ENCODE measurements at places on chromosomes 5 and 9.

- H3K4me3 ChIP-seq = no peak overlapping the region
- H3K27ac ChIP-seq = no peak overlapping the region
- H3K27me3 ChIP-seq = no peaks in the 10 kb centered on the region
- H3K4me1 ChIP-seq = no peaks in the 10 kb centered on the region
- H3K36me3 ChIP-seq = peaks cover 2% of the 10 kb centered on the region
Observed at GRCh38 chr5:9455826-9456434, 89.9 kb downstream of the SEMA5A start.

DNA sequence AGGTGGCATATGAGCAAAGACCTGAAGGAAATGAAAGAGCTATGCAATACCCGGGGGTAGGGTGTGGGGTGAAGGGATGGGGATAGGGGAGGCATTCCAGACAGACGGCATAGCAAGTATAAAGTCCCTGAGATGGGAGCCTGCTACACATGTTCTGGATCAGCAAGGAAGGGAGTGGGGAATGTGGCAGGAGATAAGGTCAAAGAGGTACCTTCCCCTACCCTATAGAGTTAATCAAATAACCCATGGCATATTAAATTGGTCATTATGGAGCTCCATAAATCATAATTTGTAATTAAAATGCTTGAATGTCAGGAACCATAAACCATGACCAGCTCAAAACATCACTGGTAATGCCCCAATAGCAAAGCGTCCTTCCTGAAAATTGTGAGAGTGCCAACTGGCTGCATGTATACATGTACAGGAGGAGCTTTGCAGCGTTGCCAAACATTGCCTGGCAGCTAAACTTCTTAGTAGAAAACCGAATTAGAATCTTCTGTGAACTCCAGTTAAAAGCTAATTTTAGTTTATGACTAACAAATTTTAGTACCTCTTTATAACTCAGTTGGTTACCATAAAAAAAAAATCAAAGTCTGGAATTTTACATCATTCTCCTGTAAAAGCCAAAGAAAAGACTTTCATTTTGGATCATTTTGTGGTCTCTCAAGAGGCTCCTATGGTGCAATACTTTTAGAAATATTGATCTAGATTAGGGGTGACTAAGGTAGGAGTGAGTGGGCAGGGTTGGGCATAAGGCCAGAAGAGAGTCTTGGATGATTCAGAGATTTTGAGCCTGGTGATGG lies 4.7 kb downstream of the DNAI1 start:
- no peaks in the 10 kb centered on the region for H3K4me1 ChIP-seq
- no peak overlapping the region for H3K4me3 ChIP-seq
- no peak for DNase-seq
- no peaks in the 10 kb centered on the region for H3K36me3 ChIP-seq
- H3K27me3 ChIP-seq = no peaks in the 10 kb centered on the region
- H3K27ac ChIP-seq = no peak overlapping the region

- H3K4me1 ChIP-seq = no peaks in the 10 kb centered on the region
- H3K27me3 ChIP-seq = no peaks in the 10 kb centered on the region
- no peaks in the 10 kb centered on the region for H3K36me3 ChIP-seq
- DNase-seq = no peak
- no peak overlapping the region for H3K4me3 ChIP-seq
- H3K27ac ChIP-seq = no peak overlapping the region
Observed at GRCh38 chr5:136793300-136793699, 428.0 kb upstream of the TRPC7 start.

DNA sequence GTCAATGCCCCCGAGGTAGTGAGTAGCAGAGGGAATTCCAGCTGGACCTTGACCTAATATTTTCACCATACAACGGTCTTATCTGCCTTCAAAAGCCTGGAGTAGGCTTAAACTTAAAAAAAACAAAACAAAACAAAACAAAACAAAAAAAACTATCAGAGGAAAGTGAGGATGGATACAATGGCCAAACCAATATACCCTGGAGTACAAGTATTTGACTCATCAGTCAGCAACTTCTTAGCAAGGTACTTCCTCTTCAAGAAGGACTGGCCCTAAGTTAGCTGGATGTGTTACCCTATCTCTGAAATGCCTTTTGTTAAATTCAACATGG lies 160.6 kb upstream of the GNA14 start:
- no peaks in the 10 kb centered on the region for H3K27me3 ChIP-seq
- H3K4me3 ChIP-seq = no peak overlapping the region
- peak; percentile 31 for DNase-seq
- no peaks in the 10 kb centered on the region for H3K36me3 ChIP-seq
- H3K4me1 ChIP-seq = peaks cover 15% of the 10 kb centered on the region

GRCh38 chr9:81597419-81598122 lies 91.8 kb downstream of the TLE1 start:
- H3K4me1 ChIP-seq = peaks cover 2% of the 10 kb centered on the region

DNA sequence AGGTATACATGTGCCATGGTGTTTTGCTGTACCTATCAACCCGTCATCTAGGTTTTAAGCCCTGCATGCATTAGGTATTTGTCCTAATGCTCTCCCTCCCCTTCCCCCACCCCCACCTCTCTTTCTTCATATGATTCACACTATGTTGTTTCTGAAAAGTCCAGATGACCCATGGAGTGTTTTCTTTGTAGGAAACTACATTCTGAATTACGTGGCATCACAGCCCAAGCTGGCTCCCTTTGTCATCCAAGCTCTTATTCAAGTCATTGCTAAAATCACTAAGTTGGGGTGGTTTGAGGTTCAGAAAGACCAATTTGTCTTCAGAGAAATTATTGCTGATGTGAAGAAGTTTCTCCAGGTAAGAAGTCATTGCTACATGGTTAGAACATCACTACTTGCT lies 30.4 kb downstream of the RANBP17 start:
- H3K4me3 ChIP-seq = no peak overlapping the region
- H3K27me3 ChIP-seq = no peaks in the 10 kb centered on the region
- no peak for DNase-seq
- H3K4me1 ChIP-seq = no peaks in the 10 kb centered on the region
- H3K27ac ChIP-seq = no peak overlapping the region
- H3K36me3 ChIP-seq = peaks cover 2% of the 10 kb centered on the region

DNA sequence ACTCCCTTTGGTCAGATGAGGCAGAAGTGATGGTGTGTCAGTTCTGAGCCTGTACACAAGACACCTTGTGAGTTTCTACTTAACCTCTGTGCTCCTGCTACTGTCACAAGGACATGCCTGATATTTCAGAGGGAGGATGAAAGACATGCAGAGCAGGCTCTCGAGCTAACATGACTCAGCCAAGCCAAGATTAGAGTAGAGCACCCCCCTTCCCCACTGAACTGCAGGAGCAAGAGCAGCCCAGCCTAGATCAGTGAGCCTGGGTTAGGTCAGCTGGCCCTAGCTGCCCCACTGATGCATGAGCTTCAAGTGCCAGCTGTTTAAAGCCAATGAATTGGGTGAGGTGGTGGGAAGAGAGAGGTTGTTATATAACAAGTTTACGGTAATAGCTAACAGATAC lies 36.7 kb downstream of the BRINP1 start:
- DNase-seq = no peak
- no peaks in the 10 kb centered on the region for H3K36me3 ChIP-seq
- H3K4me3 ChIP-seq = no peak overlapping the region
- no peaks in the 10 kb centered on the region for H3K4me1 ChIP-seq
